ENCODE measurements at places on chromosomes 2 and 18.

GRCh38 chr2:146295080-146295670 lies 1549.7 kb upstream of the ACVR2A start:
- no peak for DNase-seq

DNA sequence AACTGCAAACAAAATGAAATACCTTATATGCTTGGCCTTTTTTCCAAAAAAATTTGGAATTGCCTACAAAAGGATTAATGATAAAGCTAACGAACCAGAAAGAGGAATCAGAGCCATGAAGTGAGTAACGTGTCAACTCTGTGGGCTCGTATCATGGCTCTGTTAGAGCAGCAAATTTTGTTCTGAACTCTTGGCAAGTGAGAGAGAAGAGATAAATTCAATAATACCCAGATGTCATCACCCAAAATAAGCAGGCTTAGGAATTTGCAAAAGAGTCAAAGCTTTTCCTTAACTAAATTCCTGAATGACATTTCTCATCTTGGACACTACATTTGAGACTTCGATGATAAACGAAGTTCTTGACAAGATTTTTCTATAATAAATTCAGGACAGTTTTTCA lies 4.4 kb downstream of the TXNDC2 start:
- no peak for DNase-seq

- DNase-seq = peak; percentile 91
These were observed 106.9 kb upstream of the CD302 start for GRCh38 chr2:159904959-159905305.

- no peak for DNase-seq
These were observed 28.8 kb downstream of the CTDP1 start for GRCh38 chr18:79708412-79708811.

- DNase-seq = no peak
These were observed 38.7 kb downstream of the PROC start for GRCh38 chr2:127456960-127457359.

GRCh38 chr2:217393585-217394032 lies 533.7 kb upstream of the TNP1 start:
- peak; percentile 14 for DNase-seq

DNA sequence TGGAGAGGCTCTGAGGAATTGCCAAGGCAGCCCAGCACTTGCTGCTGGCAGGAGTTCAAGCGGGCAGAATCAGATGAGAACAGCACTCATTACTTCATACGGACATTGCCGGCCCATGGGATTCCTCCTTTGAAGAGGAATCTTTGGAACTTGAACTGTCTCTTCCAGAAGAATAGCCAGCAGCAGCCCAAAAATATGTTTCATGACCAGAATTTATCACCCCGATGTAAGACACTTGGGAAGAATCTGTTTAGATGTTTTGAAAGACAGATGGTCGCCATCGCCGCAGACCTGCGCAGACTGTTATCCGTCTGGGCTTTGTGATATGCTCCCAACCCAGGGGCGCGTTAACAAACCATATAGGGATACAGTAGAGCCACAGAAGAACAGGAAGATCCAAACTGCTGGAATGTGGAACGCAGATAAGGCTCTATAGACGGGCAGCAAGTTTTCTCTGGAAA lies 3.7 kb upstream of the ADI1 start:
- no peak for DNase-seq

GRCh38 chr2:144431392-144431783 lies 88.5 kb downstream of the ZEB2 start:
- DNase-seq = no peak

- no peak for DNase-seq
These were observed 136.2 kb downstream of the CDH2 start for GRCh38 chr18:28040716-28041115.

DNA sequence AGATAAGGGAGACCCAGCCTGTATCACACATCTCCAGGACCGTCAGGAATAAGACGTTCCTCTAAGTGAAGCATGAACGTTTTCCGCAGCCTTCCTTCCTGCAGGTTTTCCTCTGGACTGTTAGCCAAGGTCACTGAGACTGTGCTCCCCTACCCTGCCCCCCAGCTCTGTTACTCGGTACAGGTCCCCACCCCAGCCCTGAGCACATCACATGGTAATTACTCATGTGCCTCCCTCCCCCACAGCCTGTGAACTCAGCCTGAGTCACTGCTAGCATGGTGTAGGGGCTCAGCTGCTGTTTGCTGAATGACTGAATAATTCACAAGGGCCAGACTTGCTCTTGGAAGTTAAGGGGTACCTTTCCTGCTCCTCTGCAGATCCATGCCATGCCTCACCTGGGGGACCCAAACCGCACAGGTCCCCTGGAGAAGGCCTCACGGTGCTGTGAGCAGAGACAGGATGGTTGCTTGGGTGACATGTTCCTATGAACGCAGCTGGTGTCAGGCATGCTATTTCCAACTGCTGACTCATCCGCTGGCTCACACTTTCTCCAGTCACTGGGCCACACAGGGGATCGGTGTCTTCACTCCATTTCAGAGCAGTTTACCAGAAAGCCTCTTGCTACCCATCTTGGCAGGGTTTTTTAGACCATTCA lies 88.2 kb downstream of the PLB1 start:
- peak; percentile 91 for DNase-seq

DNA sequence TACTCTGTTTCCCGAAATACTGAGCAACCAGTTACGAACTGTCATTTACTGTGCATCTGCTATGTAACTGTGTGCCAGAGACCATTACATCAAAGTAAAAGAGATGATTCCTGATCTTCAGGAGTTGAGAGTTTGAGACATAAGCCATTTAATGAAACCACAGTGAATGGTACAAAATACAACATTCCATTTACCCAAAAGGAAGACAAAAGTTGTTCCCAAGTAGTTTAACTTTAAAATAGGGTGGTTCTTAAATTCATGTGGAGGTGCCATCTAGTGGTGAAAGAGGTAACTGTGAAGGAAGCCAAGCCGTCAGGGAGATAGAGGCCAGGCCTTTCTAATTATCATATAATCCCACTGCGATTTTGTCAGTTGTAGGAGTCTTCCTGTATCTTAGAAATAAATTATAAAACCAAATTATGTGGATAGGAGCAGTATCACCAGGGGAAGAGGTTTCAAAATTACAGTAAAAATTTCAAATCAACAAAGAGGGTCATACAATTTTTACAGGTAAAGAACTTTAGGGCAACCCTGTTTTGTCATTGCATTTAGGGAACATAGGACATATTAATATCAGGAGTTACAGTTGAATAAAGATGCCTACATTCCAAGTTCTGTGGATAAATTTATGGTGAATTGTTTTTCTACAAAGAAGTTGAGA lies 67.7 kb downstream of the EPAS1 start:
- peak; percentile 69 for DNase-seq

GRCh38 chr2:6824962-6825361 lies 40.7 kb downstream of the CMPK2 start:
- peak; percentile 15 for DNase-seq

DNA sequence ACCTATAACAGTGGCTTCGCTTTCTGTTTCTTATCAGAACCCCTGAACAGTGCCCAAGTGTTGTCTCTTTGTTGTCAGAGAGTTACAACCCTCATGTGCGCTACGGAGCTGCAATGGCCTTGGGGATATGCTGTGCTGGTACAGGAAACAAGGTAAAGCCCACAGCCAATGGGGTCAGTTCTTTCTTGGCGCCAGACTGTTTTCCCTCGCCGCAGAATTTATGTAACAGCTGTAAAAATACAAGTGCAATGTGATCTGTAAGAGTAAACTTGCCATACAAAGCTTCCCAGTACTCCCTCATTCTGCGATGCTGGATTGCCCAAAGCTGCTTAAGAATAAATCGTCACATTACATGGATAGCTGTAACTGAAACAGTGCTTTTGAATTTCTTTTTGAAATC lies 13.9 kb upstream of the HTR2B start:
- no peak for DNase-seq

GRCh38 chr2:177530561-177530960 lies 138.0 kb downstream of the AGPS start:
- no peak for DNase-seq

- peak; percentile 76 for DNase-seq
These were observed 11.2 kb downstream of the ATP6V1B1 start for GRCh38 chr2:70946832-70947442.

- peak; percentile 72 for DNase-seq
These were observed 916 bp upstream of the PDCD1 start for GRCh38 chr2:241859436-241860183.

DNA sequence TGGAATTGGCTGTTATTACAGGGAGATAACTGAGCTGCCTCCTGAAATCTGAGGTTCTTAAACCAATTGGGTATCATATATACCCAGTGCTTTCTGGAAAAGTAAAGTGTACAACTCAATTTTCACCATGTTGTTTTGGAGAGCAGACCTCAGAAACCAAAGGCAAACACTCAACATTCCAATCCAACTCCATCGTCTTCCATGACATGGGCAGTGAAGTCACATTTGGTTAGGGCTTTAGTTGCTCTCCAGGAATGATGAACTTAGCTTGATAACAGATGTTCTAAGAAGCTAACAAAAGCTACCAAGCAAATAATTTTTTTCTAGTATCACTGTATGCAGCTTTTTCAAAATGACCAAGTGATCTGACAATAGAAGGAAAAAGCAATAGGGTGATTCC lies 107.0 kb upstream of the SLC35G4 start:
- no peak for DNase-seq

Measured in suppressor macrophage (primary cell).